T-cell (primary cell): ENCODE measurements at places on chromosomes 5 and 9.

GRCh38 chr9:33177086-33177485 is 9.9 kb upstream of the B4GALT1 start:
- H3K4me1 ChIP-seq: no peaks in the 10 kb centered on the region
- no peak for DNase-seq
- no peak overlapping the region for H3K27ac ChIP-seq
- no peaks in the 10 kb centered on the region for H3K36me3 ChIP-seq
- no peaks in the 10 kb centered on the region for H3K27me3 ChIP-seq

DNA sequence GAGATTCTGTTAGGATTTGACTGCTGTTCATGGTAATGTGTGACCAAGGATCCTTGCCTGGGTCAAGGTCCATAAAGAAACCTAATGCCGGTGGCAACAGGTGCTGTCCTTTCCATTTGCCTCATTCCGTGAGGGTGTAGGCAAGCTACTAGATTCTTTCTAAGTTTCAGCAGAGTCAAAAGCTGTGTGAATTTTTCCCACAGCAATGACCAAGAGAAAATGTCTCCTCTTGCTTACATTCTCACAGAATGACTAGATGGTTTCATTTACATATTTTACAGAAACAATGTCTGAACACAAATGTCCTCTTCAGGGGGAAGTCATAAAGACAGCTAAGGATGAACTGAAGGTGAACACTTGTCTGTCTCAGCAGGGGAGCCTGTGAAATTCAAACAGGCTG is 75.3 kb upstream of the SV2C start:
- H3K4me1 ChIP-seq: no peaks in the 10 kb centered on the region
- DNase-seq: no peak
- peaks cover 2% of the 10 kb centered on the region for H3K27me3 ChIP-seq

GRCh38 chr9:98302938-98303632 is 47.6 kb upstream of the TBC1D2 start:
- H3K27ac ChIP-seq: no peak overlapping the region
- no peaks in the 10 kb centered on the region for H3K4me1 ChIP-seq
- no peak overlapping the region for H3K4me3 ChIP-seq
- no peak for DNase-seq
- no peaks in the 10 kb centered on the region for H3K27me3 ChIP-seq
- H3K36me3 ChIP-seq: no peaks in the 10 kb centered on the region

DNA sequence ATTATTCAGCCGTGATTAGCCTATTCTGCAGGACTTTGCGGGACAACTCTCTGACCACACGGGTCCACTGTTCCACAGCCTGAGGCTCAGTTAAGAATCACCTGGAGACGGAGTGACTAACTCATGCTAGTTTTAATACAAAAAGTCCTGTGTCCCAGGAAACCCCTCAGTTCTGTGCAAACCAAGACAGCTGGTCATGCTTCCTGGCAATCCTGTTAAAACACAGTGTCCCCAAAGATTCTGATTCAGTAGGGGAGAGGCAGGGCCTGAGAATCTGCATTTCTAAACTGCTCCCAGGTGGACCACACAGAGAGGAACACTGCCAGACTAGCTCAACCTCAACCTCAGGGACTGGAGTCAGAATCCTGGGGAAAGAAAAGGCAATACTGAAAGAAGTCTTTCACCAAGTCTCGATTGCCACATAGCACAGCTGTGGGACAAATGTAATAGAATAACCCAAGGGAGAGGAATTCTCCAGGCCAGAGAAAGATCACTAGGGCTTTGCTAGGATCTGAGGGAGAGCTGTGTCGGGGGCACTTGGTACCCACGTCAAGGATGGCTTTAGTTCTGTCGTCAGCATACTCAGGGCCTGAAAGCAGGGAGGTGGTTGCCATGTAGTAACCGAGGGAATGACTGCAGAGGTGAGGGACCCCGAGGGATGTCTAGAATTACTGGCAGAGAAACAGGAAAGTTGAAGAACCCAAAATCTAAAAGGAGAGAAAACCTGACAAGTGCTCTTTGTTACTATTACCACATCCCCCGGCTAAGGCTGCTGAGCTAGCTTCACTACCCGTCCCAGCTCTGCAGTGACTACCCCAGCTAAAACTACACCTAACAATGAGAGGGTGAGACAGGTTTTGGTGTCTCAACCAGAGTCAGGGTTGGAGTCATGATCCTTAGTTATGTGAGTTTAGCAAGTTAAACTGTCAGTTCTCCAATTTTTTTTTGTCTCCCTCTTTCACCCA is 8.6 kb downstream of the SUSD1 start:
- no peak overlapping the region for H3K4me3 ChIP-seq
- H3K27me3 ChIP-seq: no peaks in the 10 kb centered on the region
- no peak for DNase-seq
- H3K4me1 ChIP-seq: no peaks in the 10 kb centered on the region
- H3K27ac ChIP-seq: no peak overlapping the region
- H3K36me3 ChIP-seq: no peaks in the 10 kb centered on the region

DNA sequence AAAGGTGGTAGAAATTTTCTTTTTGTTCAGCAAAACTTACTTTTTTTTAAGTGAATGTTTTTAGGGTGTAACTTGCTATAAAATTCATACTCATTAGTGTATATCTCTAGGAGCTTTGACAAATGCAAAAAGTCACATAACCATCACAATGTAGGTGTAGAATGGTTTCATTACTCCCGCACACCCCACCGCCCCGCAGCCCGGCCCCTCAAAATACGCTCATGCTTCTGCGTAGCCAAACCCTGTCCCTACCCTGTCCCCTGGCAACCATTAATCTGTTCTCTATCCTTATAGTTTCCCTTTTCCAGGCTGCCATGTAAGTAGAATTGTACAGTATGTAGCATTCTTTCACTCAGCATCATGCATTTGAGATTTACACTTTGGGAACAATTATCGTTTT is 9.2 kb upstream of the PRLR start:
- no peak for DNase-seq
- no peak overlapping the region for H3K27ac ChIP-seq
- H3K4me1 ChIP-seq: no peaks in the 10 kb centered on the region
- no peak overlapping the region for H3K4me3 ChIP-seq
- H3K27me3 ChIP-seq: no peaks in the 10 kb centered on the region

DNA sequence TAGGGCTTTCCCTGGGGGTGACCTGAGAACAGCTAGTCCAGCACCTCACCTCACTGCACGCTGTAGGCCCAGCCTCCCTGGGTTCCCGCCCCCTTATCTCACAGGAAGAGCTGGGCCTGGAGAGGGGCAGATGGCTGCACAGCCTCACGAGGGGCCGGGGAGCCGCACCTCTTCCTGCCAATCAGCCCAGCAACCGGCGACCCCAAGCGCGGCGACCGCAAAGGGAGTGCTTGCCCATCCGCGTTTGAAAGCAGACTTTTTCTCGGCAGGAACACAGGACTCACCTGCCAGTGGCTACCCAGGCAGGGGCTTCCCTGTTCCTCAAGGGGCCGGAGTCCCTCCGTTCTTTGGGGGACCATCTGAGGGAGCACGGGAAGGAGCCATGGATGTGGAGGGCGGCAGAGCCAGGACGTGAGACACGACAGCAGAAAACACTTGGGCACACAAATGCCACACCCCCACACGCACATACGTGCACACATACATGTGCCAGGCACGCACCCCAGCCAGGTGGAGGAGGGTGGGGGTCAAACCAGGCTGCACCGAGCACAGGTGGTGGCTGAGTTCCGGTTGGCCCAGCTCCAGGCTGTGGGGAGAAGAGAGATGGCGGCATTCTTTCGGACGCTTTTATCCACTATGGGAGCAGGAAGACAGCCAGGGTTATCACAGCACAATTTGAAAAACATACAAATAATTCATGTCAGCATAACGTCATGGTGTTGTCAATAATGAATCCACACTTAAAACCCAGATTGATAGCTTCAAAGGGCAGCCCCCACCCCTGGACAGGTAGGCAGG is 11.3 kb downstream of the TMEM250 start:
- H3K27ac ChIP-seq: peak overlapping the region; percentile 91
- DNase-seq: no peak
- H3K4me1 ChIP-seq: peaks cover 26% of the 10 kb centered on the region
- H3K36me3 ChIP-seq: no peaks in the 10 kb centered on the region

- H3K27ac ChIP-seq: no peak overlapping the region
- DNase-seq: no peak
- no peaks in the 10 kb centered on the region for H3K4me1 ChIP-seq
- H3K4me3 ChIP-seq: no peak overlapping the region
- no peaks in the 10 kb centered on the region for H3K27me3 ChIP-seq
Measured at GRCh38 chr9:84478996-84479395, 138.4 kb upstream of the SLC28A3 start.

DNA sequence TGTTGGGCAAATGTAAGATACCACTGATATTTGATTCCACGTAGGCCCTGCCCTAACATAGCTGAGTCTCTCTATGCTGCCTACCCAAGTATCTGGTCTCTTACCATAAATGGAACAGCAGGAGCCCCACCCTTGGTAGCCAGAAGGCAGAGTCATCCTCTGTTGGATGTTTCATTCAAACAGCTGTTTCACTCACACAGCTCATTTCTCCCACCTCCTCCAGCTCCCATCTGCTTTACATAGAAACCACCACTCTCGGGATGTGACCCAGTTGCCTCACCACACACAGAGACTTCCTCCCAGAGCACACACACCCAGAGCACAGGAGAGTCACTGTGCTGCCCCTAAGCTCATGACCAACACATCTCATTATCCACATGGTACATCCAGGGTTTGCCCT is 165.3 kb downstream of the TMEM167A start:
- H3K36me3 ChIP-seq: no peaks in the 10 kb centered on the region
- no peak for DNase-seq
- H3K27me3 ChIP-seq: no peaks in the 10 kb centered on the region
- no peak overlapping the region for H3K4me3 ChIP-seq
- H3K27ac ChIP-seq: no peak overlapping the region

GRCh38 chr5:151132963-151133362 is 24.6 kb downstream of the ANXA6 start:
- H3K36me3 ChIP-seq: peaks cover 35% of the 10 kb centered on the region
- no peak overlapping the region for H3K27ac ChIP-seq
- H3K27me3 ChIP-seq: no peaks in the 10 kb centered on the region
- H3K4me3 ChIP-seq: no peak overlapping the region
- peaks cover 48% of the 10 kb centered on the region for H3K4me1 ChIP-seq

DNA sequence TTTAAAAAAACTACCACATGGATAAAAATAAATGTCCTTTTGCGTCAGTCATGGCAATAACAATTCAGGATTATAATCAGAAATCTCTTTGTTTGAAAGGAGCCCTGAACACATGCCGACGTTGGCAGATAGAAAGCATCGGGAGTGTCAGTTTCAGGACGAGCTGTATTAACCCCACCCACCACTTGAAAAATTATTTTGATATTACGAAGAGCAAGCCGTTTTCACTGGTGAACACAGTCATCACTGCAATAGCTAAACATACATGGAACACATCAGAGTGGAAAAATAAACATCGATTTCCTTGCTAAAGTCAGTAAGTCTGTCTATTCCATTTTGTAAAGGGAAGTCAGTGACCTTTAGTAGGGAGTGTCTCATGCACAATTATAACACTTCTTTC is 266.4 kb upstream of the FBXL7 start:
- no peak overlapping the region for H3K27ac ChIP-seq
- H3K36me3 ChIP-seq: no peaks in the 10 kb centered on the region
- DNase-seq: no peak
- H3K27me3 ChIP-seq: no peaks in the 10 kb centered on the region

- no peaks in the 10 kb centered on the region for H3K36me3 ChIP-seq
- no peaks in the 10 kb centered on the region for H3K27me3 ChIP-seq
- H3K27ac ChIP-seq: no peak overlapping the region
- no peaks in the 10 kb centered on the region for H3K4me1 ChIP-seq
Measured at GRCh38 chr9:125990793-125991220, 243.6 kb downstream of the PBX3 start.

GRCh38 chr9:95102001-95102433 is 215.5 kb downstream of the FANCC start:
- no peak for DNase-seq
- H3K27ac ChIP-seq: no peak overlapping the region
- H3K27me3 ChIP-seq: no peaks in the 10 kb centered on the region
- no peaks in the 10 kb centered on the region for H3K4me1 ChIP-seq
